Bronchial epithelial cell (primary cell): ENCODE measurements at places on chromosomes 6 and 20. TPM values are rescaled to one million over a fixed set of nuclear protein-coding genes. Genes with fewer than 3 reads are reported as not detected.

Gene BPIFB2
- not detected in 2 replicates for total RNA-seq

Gene CRISP2
- total RNA-seq, result not detected in 2 replicates

Gene TBXT
- total RNA-seq, result not detected in 2 replicates

Gene SNAI1
- not detected in 2 replicates for total RNA-seq
